Fibroblast of villous mesenchyme (primary cell): ENCODE measurements at places on chromosomes 7 and 10. TPM values are rescaled to one million over a fixed set of nuclear protein-coding genes. Genes with fewer than 3 reads are reported as not detected.

DNA sequence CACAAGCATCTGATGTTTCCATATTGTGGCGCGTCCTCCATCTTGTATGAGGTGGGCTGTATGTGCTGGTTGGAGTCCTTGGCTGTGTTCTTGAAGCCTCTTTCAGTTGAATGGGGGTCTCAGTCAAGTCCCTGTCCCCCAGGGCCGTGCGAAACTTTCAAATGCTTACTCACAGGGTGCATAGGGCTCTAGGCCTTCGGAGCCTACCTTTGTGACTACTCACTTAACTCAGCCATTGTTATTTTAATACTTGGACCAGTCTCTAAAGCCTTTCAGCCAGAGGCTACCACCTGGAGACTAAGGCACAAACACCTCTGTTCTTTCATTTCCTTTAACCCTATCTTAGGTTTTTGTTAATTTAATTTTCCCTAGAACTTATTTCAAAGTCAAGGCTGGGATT lies 785.9 kb downstream of the GATA3 start:
- no peak for DNase-seq

GRCh38 chr7:82726038-82726800 lies 282.6 kb upstream of the CACNA2D1 start:
- DNase-seq = no peak

MPP7 gene
- 0.32 and 0.43 TPM in 2 replicates for total RNA-seq

- DNase-seq = no peak
Observed at GRCh38 chr10:70576803-70577517, 25.6 kb downstream of the PRF1 start.

GRCh38 chr7:44308596-44309270 lies 16.7 kb downstream of the CAMK2B start:
- DNase-seq = no peak

DNA sequence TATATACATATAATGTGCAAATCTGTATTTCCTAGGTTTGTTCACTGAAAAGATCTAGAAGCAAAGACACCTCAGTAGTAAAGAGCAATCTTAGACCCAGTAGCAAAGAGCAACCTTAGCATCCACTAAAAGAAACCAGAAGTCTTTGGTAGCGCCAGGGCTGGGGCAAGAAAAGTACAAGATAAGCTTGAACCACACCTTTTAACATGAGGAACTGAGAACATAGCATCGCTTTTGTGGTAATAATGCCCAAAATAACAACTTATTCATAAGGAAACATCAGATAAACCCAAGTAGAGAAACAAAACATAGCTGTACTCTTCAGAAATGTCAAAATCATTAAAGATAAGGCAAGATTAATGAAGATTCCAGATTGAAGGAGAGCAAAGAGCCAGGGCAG lies 173.4 kb downstream of the IMMP2L start:
- no peak for DNase-seq

- peak; percentile 97 for DNase-seq
Observed at GRCh38 chr10:29619241-29619669, 15.5 kb downstream of the SVIL start.

DNA sequence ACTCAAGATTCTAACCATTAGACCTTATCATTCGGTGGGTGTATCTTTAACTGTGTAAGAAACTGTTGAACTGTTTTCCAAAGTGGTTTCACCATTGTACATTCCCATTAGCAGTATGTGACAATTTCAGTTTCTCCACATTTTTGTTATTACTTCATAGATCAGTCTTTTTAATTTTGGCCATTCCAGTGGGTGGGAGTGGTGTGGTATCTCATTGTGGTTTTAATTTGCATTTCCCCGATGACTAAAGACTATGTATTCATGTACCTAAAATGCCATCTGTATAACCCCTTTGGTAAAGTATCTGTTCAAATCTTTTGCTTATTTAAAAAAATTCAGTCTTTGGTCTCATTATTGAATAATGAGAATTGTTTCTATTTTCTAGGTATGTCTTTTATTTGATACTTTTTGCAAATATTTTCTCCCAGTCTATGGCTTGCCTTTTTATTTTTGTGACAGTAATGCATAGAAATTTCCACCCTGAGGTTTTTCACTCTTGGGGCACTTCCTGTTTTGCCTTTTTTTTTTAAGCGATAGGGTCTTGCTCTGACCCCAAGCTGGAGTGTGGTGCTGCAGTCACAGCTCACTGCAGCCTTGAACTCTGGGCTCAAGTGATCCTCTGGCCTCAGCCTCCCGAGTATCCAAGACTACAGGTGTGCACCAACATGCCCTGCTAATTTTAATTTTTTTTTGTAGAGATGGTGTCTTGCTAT lies 141.1 kb upstream of the ITGB1 start:
- DNase-seq = no peak

IL15RA gene
- total RNA-seq = 2.6 and 3.0 TPM in 2 replicates

GRCh38 chr10:80394358-80394916 lies 13.9 kb upstream of the PRXL2A start:
- no peak for DNase-seq

GRCh38 chr7:9391984-9392383 lies 958.6 kb downstream of the NXPH1 start:
- DNase-seq = no peak

CLIP2 gene
- total RNA-seq = 55.7 and 61.8 TPM in 2 replicates

- DNase-seq = no peak
Observed at GRCh38 chr7:91323626-91324158, 59.5 kb downstream of the FZD1 start.

NRCAM gene
- total RNA-seq = 0.97 and 1.3 TPM in 2 replicates
